Hematopoietic multipotent progenitor cell treated with erythropoietin and hydrocortisone succinate and interleukin-3 and kit ligand, for 6 days (in vitro differentiated cells): ENCODE measurements at places on chromosomes 5 and 9.

DNA sequence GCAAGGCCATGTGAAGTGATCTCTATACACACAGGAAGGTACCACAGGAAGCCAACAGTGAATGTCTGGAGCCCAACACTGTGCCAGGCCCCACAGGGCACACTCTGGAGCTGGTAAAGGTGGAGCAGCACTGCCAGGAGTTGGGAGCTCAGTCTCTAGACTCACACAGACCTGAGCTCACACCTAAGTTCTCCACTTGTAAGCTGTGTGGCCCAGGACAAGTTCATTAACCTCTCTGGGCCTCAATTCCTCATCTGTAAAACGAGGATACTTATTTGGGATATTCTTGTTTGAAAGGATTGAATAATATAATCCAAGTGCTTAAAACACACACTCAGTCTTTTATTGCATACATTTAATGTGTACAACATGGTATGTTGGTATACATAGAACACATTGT is 60.6 kb upstream of the IQGAP2 start:
- no peak for DNase-seq

DNA sequence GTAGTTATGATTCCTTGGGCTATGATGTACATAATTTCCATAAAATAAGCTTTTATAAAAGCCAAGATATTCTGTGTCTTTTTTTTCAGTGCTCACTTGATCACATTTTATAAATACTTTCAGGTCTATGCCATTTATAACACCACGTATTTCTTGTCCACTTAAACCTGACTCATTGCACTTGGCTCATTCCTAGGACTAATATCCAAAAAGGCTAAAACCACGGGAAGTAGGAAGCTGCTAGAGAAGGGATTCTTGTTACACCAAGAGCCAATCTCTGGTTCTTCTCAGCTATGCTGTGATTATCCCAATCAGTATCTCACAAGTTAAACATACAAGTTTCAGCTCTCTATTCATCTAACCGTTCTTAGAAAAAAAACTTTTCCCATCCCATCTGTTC is 80.4 kb upstream of the CDH6 start:
- DNase-seq, result no peak

DNA sequence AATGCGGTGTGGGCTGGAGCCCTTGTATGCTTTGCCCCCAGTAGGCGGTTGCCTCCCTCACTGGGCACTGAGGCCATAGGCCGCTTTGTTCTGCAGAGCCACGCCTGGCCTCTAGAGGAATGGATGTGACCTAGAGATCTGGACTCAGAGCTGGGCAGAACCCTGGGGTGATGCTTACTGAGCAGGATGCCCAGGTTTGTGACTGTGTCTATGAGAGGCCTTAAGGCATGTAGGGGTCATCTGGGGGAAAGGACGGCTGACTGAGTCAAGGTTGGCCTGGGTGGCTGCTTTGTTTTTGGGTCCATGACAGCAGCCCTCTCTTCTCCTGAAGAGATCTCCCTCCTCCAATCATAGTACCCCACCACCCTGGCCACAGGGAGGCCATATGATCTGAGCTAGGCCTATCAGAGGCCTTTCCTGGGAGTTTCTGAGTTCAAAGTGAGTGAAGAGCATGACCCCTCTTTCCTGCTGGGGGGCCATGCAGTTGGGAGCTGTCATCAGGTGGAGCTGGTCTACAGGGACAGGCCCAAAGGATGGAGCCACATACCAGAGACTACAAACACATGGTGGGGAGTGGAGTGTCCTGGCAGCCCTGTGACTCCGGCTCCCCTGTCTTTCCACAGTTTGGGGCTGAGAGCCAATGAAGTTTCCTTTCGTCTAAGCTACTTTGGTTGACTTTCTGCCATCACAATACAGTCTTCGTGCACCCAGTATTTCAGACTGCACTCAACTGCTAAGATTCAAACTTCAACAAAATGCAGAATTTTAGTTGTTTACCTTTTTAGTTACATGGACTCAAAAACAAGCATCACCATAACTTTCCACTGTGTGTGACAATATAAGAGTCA is 165.4 kb downstream of the AUH start:
- DNase-seq, result no peak

DNA sequence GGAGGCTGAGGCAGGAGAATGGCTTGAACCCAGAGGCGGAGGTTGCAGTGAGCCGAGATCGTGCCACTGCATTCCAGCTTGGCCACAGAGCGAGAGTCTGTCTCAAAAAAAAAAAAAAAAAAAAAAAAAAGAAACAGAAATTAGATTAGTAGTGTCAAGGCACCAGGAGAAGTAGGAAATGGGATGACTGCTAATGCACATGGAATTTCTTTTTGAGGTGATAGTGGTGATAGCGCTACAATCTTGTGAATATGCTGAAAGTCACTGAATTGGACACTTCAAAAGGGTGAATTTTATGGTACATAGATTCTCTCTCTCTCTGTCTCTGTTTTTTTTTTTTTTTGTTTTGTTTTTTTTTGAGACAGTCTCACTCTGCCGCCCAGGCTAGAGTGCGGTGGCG is 42.1 kb upstream of the SUB1 start:
- no peak for DNase-seq

DNA sequence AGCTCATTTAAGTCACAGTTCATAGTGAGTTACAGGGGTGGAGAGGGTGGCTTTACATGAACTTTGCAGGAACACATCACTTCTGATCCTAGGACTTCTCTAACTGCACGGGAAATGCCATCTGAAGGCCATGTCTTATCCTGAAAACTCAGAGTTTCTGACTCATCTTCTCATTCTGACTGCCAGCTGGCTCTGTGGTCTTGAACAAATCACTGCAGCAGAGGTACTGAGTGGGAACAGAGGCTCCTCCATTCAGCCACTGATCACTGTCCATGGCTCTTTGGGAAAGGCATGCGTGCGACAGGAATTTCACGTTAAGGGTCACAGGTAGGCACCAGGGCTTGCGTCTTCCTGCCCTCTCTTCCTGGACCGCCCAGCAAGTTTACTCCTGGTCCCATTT is 114.6 kb upstream of the LRRTM2 start:
- DNase-seq, result no peak

DNA sequence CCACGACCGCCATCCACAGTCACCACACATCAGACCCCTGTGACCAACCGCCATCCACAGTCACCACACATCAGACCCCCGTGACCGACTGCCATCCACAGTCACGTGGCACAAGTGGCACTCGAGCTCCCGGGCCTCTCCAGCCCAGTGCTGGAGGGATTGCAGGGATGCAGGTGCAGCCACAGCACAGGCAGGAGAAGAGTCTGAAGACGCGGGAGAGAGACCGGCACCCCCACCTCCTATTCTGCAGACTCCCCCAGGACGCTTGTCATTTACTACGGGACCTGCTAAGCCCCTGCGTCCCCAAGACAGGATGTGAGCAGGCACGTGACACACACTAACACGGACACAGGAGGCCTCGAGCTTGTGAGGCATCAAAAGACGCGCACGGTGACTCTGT is 21.1 kb downstream of the TERT start:
- DNase-seq, result no peak

- peak; percentile 16 for DNase-seq
Observed at GRCh38 chr5:76766746-76767145, 50.8 kb downstream of the F2R start.

DNA sequence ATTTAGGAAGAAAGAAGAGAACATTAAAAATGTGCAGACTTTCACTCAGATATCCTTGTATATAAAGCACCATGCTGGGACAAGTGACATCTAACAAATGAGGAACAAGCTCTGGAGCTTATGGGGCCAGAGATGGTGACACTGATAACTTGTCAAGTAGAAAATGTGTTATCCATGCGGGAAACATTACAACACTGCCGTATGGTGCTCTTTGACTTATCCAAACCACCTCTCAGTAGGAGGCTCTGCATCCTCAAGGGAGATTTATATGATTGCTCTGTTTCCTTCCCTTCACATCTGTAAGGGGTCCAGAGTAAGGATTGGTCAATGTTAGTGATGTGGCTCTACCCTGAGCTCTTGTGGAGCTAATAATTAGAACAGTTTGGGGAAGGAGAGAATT is 23.5 kb downstream of the KCTD16 start:
- no peak for DNase-seq

DNA sequence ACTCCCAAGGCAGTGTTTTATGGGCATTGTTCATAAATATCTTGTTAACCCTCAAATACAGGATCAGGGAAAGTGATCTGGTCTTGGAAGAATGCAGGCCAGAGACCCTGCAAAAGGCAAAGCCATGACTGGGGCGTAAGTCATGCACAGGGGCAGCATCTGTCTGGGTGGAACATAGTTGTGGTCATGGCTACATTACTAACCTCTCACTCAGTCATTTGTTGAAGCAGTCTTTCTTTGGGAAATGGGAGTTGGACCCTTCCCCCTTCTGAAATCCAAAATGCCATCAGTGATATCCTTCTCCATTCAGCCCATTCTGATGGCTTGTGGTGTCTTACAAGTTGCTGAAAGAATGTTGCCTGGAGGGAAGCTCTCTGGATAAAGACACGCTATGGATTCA is 68.1 kb downstream of the GDNF start:
- DNase-seq, result no peak

DNA sequence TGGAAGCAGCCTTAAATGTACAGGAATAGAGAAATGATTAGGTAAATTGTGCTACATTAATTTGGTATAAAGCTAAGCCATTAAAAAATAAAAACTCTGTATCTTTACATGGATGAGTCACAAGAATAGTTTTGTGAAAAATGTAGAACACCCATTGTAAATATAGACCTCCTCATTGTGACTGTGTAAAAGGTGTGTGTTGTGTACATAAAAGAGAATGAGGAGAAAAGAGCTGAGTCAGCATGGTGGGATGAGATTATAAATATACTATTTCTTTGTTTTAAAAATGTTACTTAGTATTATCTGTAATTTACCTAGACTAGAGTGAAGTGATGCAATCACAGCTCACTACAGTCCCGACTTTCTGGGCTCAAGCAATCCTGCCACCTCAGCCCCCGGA is 250.5 kb downstream of the KIAA0825 start:
- no peak for DNase-seq

GRCh38 chr5:107670087-107670931 is 428 bp downstream of the EFNA5 start:
- DNase-seq, result peak; percentile 6

DNA sequence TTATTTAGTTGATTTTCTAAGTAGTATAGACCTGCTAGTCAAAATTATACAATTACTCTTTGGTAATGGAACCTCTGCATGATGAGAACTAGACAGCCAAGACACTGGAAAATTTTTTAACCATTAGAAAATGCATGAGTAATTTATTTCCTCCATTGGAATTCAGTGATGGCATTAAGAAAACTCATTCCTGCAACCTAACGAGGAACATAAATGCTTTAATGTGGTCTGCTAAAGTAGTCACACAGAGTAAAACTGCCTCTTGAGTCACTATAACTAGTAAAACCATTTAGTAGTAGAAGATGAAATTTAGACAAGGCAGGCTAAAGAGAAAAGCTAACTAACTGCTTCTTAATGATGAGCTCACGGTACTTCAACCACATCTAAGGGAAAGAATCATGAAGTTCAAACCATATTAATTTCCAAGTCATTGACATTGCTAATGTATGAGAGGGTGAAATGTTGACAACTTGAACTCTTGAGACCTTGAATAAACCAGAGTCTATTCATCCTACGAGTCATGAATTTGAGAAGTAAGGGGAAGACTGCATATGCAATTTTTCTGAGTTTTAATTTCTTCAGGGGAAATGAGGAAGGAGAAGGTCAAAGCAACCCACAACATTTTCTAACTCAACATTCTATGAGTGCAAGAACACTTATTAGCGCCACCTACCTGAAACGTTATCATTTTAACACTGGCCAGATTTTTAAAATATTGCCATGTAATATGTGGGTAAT is 74.4 kb downstream of the GLIS3 start:
- peak; percentile 21 for DNase-seq

DNA sequence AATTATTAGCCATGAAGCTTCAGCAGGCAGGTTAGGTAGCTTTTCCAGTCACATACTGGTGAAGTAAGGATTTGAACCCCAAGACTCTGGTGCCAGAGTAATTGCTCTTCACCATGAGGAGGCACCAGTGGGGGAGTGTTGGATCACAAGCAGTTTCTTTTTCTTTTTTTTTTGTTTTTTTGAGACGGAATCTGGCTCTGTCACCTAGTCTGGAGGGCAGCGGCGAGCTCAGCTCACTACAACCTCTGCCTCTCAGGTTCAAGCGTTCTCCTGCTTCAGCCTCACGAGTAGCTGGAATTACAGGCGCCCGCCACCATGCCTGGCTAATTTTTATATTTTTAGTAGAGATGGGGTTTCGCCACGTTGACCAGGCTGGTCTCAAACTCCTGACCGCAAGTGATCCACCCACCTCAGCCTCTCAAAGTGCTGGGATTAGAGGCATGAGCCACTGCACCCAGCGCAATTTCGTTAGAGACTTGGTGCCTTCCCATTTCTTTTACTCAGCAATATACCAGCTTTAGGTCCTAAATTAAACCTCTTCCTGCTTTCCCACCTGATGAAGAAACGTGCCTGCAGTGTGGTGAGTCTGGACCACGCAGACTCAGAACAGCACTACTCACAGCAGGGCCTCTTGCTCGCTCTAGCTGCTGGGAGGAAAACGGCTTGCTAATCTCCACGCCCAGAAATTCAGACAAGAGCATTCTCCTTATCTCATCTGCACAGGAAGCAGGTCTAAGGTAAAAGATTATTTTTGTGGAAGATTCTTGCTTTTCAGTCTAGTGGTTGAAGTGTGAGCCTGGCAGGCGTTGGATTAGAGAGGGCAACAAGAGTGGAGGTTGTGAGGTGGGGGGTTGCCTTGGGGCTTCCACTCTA is at the start of gene S100Z:
TSS of gene S100Z (plus strand) at position 596 of the 873 bp plus-strand sequence. CDS start 25,346 bp downstream, outside the sequence.
- peak; percentile 97 for DNase-seq

- DNase-seq, result no peak
Observed at GRCh38 chr5:54296386-54296785, 14.0 kb downstream of the ARL15 start.

DNA sequence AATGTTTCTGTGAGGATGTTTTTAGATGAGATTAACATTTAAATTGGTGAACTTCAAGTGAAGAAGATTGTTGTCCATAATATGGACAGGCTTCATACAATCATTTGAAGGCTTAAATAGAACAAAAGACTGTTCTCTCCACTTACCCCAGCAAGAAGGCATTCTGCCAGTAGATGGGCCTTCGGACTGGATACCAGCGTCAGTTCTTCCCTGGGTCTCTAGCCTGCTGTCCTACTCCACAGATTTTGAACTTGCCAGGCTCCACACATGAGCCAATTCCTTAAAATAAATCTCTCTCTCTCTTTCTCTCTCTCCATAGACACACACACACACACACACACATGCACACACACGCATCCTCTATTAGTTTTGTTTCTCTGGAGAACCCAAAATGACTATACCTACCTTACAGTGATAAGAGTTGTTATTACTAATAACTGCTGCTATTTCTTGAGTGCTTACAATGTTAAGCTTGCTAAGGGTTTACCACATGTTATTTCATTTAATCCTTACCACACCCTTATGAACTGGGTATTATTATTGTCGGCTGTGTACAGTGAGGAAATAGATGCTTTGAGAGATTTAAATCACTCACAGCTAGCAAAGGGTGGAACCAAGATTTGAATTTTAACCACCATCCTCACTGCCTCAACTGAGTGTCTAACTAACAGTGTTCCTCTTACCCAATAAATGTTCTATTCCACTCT is 19.8 kb upstream of the IQGAP2 start:
- no peak for DNase-seq

DNA sequence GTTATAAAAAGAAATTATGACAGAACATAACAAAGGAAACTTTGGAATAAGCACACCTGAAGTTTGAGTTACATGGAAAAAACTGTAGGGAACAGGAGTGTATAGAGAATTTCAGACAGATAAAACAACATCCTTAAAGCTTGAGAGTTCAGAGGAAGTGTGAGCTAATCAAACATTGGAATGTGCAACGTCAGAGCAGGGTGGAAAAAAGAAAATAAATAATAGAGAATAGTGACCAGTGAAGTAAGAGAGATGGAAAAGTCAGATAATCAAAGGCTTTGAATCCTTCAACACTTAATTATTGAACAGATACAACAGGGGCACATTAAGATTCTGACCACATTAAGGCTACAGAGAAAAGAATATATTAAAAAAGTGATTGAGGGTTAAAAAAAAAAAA is 128.5 kb upstream of the CDH10 start:
- no peak for DNase-seq
